ENCODE measurements at places on chromosomes 2 and 18.

DNA sequence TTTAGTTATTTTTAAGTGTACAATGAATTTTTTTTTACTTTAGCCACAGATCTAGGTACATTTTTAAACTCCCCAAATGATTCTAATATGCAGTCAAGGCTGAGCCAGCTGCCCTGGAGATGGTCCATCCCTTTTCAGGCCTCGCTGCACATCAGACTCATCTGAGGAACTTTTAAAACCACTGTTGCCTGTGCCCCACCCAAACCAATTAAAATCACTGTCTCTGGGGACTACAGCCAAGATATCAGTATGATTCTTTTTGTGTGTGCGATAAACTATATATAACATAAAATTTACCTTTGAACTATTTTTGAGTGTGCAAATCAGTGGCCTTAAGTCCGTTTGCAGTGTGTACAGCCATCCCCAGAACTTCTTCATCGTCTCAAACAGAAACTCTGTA lies 9.1 kb upstream of the MALT1 start:
- no peak for DNase-seq

- no peak for DNase-seq
These were observed 47.3 kb downstream of the KCNG2 start for GRCh38 chr18:79844999-79845563.

- no peak for DNase-seq
These were observed 124.6 kb downstream of the VIT start for GRCh38 chr2:36820942-36821605.

- DNase-seq: no peak
These were observed 36.8 kb downstream of the NPAS2 start for GRCh38 chr2:100856732-100857131.

DNA sequence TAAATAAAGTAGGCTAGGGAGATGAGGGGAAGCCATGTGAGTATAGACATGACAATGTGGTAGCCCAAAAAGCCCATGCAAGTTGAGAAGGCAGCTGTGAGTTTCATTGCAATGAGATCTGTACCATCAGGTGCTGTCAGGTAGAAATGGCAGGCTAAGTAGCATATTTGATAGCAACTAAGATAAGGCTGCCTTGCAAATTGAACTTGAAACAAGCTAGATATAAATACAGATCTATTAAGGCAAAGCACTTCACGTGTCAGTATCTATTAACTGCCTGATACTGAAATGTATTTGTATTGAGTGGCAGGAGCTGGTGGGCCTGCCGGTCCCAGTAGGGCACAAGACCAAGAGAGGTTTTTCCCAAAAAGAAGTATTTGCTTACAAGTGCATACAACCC lies 419.9 kb downstream of the TDRD15 start:
- DNase-seq: no peak

DNA sequence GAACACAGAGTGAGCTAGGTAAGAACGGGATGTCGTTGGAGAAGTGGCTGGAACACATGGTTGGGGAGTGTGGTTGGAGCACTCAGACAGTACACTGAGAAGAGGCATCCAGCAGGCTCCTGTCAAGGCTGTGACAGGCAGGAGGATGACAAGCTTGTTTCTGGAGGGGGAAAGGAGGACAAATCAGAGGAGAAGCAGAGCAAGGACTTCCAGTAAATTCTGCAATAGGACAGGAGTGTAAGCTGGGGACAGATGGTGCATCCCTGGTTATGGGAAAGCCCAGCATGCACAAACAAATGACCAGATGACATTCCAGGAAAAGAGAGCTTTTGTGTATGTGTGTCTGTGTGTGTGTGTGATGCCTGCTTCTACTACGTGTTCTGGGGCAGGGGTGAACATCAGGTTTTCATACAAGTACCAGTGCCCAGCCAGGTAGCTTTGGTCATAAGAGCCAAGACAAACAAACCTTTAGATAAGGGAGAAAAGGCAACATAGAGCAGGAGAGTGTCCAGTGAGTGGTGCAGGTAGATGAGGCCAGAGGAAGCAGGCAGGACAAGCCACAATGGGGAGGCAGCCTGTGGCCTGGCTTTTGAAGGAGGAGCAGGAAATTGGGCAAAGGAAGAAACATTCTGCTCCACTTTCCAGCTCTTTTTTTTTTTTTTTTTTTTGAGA lies 32.1 kb upstream of the MAPK4 start:
- DNase-seq: no peak

GRCh38 chr18:74784752-74785151 lies 187.1 kb downstream of the ZNF407 start:
- no peak for DNase-seq

DNA sequence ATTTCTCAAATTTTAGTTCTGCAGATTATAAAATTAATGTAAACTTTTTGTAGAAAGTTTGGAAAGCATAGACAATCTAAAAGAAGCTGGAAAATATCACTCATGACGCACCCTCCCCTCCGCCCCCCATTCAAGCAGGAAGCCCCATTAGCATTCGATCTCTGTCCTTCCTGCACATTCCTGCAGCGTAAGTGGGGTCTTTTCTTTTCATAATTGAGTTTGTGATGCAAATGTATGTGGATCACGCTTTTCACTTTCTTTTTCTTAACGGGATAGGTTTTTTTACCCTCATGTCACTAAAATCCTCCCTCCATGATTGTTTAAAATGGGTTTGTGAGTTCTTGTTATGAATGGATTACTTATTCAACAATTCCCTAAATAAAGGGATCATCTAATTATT lies 181.7 kb upstream of the HDAC4 start:
- no peak for DNase-seq

- DNase-seq: no peak
These were observed 90.2 kb upstream of the SCG2 start for GRCh38 chr2:223692191-223692947.

DNA sequence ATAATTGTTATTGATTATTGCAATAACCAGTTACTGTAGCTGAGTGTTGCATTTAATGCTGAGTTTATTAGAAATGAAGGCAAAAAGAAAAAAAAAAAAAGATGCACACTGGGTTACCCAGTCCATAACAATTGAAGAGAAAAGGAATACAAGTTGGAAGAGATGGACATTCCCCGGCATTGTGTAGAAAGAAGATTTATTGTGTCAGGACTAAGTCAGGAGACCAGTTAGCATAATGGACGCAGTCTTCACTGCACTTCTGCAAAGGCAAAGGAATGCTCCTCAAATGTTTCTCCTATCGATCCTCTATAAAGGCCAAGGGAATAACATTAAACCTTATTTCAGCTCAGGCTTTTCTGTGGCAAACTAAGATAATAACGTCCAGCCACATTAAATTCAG lies 157.8 kb downstream of the INSIG2 start:
- no peak for DNase-seq

DNA sequence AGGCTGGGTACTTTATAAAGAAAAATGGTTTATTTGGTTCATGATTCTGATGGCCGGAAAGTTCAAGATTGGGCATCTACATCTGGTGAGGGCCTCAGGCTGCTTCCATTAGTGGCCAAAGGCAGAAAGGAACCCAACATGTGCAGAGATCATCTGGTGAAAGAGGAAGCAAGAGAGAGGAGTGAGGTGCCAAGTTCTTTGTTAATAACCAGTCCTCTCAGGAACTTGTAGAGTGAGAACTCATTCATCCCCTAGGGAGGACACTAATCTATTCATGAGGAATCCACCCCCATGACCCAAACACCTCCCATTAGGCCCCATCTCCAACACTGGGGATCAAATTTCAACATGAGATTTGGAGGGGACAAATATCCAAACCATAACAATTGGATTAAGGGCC lies 17.8 kb upstream of the SERPINE2 start:
- no peak for DNase-seq

- no peak for DNase-seq
These were observed 16.8 kb downstream of the ASXL3 start for GRCh38 chr18:33594799-33595198.

DNA sequence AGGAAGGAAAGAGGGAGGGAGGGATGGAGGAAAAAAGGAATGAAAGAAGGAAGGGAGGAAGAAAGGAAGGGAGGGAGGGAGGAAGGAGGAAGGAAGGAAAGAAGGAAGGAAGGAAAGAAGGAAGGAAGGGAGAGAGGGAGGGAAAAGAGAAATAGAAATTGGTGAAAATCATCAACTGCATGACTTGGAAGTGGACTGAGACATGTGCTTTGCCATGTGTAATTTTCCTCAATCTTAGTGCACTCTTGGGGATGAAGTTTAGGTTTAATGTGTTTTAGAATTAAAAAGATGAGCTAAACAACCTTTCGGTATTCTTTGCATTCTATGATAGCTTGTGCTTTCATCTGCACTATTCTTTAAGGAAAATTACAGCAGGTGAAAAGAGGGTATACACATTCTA lies 320.1 kb upstream of the GALNT5 start:
- DNase-seq: no peak

- DNase-seq: peak; percentile 12
These were observed 324.1 kb downstream of the CCDC178 start for GRCh38 chr18:33116376-33116775.

- DNase-seq: no peak
These were observed 490.6 kb downstream of the IRS1 start for GRCh38 chr2:226308986-226309385.

DNA sequence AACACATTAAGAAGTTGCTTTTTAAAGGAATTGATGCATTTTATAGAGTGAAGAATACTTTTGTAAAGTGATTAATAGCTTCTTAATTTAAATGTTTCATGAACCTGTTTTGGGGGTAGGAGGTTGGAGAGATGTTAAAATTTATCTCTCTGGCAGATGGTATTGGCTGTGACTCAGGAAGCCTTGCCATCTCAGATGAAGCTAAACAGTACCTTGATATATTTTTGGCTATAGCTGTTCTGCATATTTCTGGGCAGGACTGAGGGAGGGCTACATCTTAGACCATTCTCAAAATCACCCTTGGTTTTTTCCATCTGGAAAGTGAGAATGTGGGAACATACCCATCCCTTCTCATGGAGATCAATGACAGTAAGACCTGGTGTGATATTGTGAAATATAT lies 13.4 kb downstream of the CAPN14 start:
- DNase-seq: no peak

DNA sequence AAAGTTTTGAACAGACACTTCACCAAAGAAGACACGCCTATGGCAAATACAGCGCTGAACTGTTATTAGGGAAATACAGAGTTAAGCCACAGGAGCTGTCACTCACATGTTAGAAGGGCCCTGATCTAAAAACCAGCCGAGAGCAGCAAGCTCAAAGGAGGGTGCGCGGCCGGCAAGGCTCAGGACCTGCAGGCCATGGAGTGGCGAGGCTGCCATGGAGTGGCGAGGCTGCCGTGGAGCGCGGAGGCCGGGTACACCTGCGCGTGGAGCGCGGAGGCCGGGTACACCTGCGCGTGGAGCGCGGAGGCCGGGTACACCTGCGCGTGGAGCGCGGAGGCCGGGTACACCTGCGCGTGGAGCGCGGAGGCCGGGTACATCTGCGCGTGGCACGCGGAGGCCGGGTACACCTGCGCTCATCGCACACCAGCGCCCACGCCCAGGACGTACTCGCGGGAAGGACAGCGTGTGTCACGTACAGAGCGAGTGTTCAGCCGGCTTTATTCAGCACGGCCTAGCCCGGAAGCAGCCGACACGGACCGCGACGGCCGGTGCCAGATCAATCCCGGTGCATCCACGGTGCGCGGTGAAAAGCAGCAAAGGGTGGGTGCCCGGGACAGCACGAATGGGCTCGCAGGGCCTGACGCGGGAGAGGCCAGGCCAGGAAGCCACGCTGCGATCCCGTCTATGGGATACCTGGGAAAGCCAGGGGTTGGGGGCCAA lies 68.8 kb downstream of the SLC66A2 start:
- no peak for DNase-seq

GRCh38 chr2:189300916-189301315 lies 121.4 kb upstream of the COL5A2 start:
- DNase-seq: peak; percentile 22

GRCh38 chr2:69742322-69742952 lies 503 bp downstream of the ANXA4 start:
- DNase-seq: no peak

DNA sequence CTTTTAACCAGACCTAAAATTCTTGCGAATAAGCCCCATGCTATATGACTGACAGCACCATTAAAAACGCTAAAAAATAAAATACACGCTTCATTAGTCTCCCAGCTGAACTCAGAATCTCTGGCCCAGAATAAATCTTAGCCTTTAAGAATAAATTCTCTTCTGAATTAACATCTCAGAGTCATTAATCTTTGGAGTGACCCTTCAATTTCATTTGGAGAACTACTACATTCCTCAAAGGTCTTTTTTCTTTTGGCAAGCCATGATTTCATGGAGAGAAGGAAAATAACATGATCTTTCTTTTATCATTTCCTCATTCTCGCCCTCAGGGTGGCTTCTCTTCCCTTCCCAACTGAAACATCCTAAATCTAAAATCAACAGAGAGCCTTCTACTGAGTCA lies 259.0 kb downstream of the AFF3 start:
- DNase-seq: no peak

GRCh38 chr2:3151153-3151918 lies 226.3 kb downstream of the EIPR1 start:
- DNase-seq: no peak

- no peak for DNase-seq
These were observed 95.1 kb downstream of the SPTBN1 start for GRCh38 chr2:54551123-54551756.

GRCh38 chr2:160905862-160906261 lies 254.4 kb upstream of the TANK start:
- DNase-seq: no peak

DNA sequence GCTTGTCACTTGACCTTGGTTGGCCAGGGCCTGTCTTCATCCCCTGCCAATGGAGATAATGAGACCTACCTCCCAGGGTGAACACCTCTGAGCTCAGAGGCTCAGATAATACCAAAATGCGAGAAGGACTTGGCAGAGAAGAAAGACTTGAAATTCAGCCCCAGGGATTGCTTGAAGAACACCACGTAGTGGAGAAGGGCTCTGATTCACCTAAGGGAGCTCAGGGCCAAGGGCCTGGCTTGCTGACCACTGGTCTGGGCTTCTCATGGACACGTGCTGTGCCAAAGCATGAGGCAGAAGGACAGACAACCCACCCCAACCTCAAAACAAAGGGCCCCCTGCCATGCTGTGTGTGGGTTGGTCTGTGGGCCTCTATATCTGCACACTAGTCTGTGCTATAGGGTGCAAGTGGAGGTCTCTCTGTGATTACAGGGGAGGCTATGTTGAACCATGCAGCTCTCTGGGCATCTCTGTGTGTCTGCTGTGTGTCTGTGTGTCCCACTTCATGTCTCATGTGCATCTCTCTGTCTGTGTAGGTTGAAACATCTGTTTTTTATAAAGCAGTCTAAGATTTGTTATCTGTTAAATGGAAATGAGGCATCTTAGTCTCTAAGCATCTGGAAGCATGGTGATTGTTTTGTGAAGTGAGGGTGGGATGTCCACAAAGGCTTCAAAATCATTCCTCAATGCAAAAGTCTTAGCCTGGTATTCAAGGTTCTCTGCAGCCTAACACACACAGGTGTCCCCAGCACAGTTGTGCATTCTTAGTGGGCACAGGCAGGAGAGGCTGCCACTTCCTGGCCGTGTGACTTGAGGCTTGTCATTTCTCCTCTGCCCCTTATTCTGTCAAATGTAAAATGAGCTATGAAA lies 61.0 kb upstream of the EPAS1 start:
- DNase-seq: no peak

- peak; percentile 8 for DNase-seq
These were observed 985 bp downstream of the ILKAP start for GRCh38 chr2:238202326-238203093.

GRCh38 chr2:121187982-121188411 lies 97.0 kb downstream of the TFCP2L1 start:
- DNase-seq: no peak

GRCh38 chr2:229832510-229832898 lies 89.3 kb downstream of the TRIP12 start:
- DNase-seq: no peak

Data from CD4-positive, alpha-beta T cell (primary cell).